Mesenchymal stem cell (in vitro differentiated cells and primary cell): ENCODE measurements at places on chromosomes 2 and 18.

- no peak for DNase-seq
These were observed 12.8 kb downstream of the MEIS1 start for GRCh38 chr2:66447677-66448076.

DNA sequence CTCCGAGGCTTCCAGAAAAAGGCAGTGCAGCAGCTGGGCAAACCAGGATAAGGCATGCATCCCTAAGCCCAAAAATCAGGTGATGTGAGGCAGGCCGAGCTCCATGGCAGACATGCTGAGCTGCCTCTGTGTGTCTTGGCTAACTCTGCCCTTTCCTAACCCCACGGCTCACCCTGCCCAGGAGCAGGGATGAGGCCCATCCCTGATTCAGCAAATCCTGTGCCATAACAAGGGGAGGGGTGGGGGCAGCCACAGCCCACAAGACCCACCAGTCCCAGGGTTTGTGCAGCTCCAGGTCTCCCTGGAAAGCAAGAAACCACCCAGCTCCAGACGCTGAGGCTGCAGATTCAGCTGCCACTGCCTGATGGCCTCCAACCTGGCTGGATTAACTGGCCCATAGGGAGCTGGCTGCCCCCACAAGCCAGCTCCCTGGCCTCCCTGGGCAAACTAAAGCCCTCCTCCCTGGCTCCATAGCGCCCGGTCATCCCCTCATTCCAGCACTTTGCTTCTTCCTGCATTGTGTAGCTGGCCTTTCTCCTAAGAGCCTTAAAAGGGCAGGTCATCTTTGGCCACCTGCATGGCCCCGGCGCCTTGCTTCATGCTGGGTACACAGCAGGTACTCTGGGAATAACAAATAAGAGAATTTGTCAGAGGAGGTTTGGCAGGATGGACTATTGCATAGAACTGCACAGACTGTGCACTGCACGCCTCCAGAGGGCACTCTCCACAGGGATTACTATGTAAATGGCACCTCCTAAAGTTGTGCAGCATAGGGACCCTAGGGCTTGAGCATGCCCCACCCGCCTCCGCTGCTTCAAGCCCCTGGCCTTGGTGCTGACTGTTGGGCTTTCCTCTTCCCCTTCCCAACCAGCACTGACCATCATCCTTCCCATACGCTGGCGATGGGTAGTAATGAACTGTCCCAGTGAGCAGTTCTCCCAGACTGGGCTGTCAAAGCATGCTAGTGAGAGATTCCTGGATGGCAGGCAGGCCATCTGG is 10.7 kb downstream of the STEAP3 start:
- peak; percentile 30 for DNase-seq

DNA sequence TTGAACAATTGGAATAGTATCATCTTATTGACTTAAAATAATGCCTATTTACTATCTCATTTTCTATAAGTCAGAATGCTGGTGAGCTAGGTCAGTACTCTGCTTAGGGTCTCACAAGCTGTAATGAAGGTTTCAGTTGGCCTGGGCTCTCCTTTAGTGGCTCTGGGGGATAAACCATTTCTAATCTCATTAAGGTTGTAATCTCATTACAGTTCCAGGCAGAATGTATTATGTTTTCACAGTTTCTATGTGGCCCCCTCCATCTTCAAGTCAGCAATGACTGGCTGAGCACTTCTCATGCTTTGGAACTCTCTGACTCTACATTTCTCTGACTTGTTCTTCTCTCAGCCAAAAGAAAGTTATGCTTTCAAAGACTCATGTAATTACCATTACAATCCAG is 163.1 kb downstream of the CCDC178 start:
- DNase-seq = no peak

DNA sequence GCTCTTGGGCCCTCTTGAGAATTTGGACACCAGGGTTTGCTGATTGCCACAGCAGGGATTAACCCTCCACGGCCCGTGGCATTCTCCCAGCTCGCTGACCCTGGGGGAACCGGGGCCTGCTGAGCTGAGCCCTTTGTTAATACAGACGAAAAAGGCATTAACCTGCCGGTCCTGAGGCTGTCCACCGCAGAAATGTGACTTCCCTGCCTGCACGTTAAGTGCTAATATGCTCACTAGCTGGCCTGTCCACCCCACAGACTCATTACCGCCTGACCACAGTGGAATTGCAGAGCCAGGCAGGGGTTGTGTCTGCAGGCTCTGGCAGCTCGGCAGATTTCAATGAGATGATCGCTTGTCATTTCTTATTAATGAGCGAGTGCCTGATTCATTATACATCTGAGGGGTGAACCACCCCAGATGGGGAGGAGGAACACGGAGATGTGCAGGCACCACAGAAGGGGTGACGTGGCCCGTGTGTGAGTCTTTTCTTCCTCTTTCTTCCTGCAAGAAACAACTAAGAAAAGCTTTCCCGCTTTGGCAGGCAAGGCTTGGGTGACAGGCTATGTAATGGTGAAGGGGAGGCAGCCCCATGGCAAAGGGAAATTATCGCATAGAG is 126.0 kb downstream of the GLI2 start:
- DNase-seq = peak; percentile 74

GRCh38 chr2:2847209-2847676 is 516.2 kb upstream of the MYT1L start:
- DNase-seq = no peak

GRCh38 chr2:30159766-30160165 is 13.0 kb downstream of the YPEL5 start:
- DNase-seq = no peak

DNA sequence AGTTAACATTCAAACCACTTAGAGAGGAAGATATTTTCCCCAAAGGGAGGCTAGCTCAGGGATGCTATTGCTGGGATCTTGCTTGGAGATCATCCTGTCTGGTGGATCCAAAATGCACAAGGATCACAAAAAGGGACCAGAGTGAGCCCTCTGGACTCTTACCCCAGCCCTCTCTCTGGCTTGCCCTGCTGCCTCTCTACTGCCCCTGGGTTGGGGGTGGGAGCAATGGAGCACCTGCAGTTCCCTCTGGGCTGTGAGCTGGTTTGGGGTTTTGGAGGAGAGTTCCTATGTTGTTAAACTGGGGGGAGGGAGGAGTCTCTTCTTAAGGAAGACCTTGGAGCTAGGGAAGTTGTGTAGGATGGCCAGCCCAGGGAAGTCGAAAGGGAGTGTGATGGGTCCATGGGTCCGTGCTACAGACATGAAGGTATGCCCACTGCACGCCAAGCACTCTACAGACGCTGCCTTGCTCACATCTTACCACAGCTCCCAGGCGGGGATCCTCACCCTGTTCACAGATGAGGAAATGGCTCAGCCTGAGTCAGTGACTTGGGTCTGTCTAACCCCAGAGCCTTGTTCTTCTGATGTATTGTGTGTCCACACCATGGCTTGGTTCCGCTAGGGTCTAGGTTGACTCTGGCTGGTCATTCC is 3.8 kb downstream of the LBH start:
- no peak for DNase-seq

GRCh38 chr2:212752730-212753351 is 214.2 kb upstream of the ERBB4 start:
- DNase-seq = no peak

DNA sequence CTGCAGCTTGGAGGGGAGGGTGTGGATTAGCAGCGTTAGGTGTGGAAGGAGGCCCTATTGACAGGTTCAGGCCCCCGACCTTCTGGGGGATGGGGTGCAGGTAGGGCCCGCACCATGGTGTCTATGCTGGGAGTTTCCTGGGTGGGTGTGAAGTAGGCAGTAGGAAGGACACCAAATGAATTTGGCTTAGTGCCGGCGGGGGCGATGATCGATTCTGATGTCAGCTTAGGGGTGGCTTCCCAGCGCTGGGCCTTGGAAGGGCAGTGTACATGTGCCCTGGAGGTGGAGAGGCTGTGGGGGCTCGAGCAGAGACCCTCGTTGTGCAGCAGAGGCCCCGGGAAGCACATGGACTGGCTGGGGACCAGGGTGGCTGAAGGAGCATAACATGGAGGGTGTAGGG is 21.6 kb downstream of the DCDC2C start:
- no peak for DNase-seq

DNA sequence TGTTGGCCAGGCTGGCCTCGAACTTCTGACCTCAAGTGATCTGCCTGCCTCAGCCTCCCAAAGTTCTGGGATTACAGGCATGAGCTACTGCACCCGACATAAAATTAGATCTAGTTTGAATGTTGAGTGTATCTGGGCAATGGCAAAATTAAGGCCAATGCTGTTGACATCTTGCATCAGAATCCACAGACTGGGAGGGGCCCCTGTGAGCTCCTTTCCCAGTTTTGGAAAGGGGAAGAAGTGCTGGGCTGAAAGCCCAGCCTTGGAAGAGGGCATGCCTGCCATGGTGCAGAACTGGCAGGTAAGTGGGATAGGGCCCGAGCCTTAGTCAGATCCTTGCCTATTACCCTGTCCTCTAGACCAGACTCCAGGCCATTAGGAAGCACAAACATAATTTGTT is 4.5 kb upstream of the MYOM1 start:
- no peak for DNase-seq

GRCh38 chr2:9830685-9831410 is 12.4 kb upstream of the TAF1B start:
- DNase-seq = peak; percentile 33

DNA sequence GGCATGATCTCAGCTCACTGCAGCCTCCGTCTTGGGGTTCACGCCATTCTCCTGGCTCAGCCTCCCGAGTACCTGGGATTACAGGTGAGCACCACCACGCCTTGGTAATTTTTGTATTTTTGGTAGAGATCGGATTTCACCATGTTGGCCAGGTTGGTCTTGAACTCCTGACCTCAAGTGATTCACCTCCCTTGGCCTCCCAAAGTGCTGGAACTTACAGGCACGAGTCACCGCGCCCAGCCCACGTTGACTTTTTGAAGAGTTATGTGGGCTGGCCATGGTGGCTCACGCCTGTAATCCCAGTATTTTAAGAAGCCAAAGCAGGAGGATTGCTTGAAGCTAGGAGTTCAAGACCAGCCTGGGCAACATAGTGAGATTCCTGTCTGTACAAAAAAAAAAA is 20.8 kb downstream of the CCL20 start:
- DNase-seq = no peak

DNA sequence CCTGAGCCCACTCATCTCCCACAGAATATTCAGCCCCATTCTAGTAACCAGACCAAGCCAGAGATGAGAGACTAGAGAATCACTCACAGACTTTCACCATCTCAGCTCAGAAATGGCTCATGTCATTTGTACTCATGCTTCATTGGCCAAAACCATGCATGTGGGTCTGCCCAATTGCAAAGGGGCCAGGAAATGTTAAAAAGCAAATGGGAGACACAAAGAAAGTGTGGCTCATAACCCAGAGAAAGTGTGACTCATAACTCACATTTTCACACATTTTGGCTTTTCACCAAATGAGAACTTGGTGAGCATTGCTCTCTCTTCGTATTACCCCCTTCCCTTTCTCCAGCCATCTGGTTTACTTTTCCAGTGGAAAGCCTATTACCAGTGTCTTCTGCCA is 66.2 kb downstream of the MDH1 start:
- DNase-seq = no peak

GRCh38 chr2:174787487-174788205 is 23.4 kb upstream of the CHRNA1 start:
- peak; percentile 97 for DNase-seq

GRCh38 chr2:5696404-5696944 is 4.3 kb downstream of the SOX11 start:
- DNase-seq = peak; percentile 63

- peak; percentile 48 for DNase-seq
These were observed 63.0 kb upstream of the TWIST2 start for GRCh38 chr2:238784671-238785527.

DNA sequence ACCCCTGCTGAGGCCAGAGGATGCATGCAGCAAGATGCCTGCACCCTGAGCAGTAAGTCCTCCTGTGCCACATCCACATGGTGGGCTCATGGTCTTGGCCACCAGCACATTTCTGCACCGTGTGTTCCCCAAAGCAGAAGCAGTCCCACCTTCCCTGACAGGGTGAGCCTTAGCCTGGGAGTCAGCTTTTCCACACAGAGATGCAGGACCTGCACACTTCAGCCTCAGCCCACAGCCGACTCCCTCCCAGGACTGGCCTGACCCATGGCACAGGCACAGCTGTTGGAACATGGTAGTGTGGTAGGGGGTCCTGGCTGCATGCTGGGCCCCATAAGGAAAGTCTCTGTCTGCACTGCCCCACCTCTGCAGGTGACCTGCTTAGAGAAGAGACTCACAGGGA is 5.0 kb downstream of the SNED1 start:
- no peak for DNase-seq

GRCh38 chr2:142065156-142065555 is 65.7 kb downstream of the LRP1B start:
- DNase-seq = no peak

GRCh38 chr2:104919127-104919526 is 65.2 kb downstream of the POU3F3 start:
- DNase-seq = no peak

DNA sequence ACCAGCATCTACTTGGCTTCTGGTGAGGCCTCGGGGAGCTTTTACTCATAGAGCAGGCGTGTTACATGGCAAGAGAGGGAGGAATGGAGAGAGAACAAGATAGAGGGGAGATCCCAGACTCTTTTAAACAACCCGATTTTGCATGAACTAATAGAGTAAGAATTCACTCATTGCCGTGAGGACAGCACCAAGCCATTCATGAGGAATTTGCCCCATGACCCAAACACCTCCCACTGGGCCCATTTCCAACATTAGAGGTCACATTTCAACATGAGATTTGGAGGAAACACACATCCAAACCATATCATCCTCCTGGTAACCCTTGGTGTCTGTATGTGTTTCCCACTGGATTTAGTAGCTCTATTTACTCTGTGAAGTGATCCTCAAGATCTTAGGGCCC is 249.9 kb upstream of the SP5 start:
- DNase-seq = peak; percentile 64

GRCh38 chr2:25982968-25983280 is 627 bp upstream of the KIF3C start:
- no peak for DNase-seq

DNA sequence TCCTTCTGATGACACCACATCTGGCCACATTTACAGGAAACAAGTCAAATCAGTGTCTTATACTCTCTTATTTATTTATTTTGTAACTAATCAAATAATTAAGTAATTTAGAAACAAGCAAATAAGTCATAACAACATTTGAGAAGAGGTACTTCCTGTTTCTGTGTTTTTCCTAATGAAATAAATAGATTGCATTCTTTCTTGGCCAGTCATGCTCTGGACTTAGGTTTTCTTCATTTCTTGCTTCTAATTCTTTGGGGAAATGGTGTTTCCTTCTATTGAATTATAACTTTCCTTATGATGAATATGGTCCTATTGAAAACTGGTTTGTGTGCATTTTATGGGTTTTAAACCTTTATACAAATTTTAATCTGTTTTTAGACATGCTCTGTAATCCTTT is 546.4 kb downstream of the LRRTM4 start:
- peak; percentile 16 for DNase-seq

DNA sequence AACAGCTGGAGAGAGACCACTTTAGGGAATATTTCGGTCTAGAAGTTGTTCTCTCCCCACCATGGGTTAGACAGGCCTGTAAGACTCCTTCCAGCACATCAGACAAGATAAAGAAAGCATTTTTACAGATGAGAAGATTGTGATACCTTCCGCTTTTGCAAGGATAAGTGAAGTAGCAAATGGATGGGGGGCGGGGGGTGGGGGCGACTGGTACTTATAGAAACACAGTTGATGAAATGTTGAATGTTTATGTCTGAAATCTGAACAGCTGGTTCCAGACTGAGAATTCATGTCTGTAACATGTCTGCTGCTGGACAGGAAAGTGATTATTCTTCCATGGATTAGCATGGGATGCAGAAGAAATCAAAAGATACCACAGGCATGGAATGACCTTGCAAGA is 90.5 kb upstream of the FN1 start:
- DNase-seq = peak; percentile 13

GRCh38 chr18:59623456-59624368 is 73.5 kb downstream of the CCBE1 start:
- DNase-seq = peak; percentile 6
